Ureter (tissue), 1 donor: ENCODE measurements at places on chromosomes 1 and 21.

DNA sequence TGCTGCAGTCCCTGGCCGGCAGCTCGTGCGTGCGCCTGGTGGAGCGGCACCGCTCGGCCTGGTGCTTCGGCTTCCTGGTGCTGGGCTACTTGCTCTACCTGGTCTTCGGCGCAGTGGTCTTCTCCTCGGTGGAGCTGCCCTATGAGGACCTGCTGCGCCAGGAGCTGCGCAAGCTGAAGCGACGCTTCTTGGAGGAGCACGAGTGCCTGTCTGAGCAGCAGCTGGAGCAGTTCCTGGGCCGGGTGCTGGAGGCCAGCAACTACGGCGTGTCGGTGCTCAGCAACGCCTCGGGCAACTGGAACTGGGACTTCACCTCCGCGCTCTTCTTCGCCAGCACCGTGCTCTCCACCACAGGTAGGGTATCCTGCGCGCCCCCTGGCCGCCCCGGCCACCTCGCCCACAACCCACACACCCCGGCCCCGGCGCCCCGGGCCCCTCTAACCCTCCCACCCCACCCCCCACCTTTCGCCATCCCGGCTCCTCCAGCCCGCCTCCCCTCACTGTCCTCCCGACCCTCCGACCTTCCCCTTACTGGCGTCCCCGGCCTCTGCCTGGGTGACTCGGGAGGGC, 352 bp downstream of the KCNK1 start:
- DNase-seq, result peak; percentile 52

DNA sequence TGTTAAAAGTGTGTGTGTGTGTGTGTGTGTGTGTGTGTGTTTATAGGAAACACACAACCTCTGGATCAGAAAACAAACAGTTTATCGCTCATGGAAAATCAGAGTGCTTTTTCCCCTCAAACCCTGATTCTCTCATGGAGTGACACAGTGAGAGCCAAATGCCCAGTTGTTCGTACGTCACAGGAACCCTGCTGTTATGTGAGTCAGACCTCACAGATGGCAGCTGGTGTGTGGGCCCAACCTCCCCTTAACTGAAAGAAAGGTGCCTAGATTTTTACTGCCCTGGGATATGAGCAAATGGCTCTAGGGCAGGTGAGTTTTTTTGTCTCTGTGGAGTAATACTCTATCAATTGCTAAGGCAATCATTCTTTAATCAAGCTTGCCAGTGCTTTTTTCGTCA, 1788.1 kb downstream of the BRINP3 start:
- DNase-seq, result no peak

GRCh38 chr1:209647156-209647555, 5.1 kb downstream of the LAMB3 start:
- no peak for DNase-seq

DNA sequence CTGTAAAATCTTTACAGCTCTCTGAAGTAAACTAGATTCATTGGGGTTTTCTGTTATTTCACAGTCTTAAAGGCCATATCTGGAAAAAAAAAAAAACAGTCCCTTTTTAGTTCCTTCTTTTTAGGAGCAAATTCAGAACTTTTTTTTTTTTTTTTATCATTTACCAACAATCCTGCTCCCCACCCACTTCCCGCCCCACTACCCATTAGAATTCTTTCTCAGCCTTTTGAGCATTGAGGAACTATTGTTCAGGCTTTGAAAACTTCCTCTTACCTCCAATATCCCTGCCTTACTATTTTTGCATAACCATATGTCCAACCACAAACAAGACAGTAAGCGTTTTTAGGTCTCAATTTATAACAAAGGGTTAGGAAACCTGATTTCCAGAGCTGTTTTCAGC, 330.1 kb downstream of the PLPP3 start:
- no peak for DNase-seq

GRCh38 chr1:170470121-170470520, 61.8 kb upstream of the GORAB start:
- no peak for DNase-seq

- DNase-seq, result no peak
These were observed 72.8 kb downstream of the WDR64 start for GRCh38 chr1:241724741-241725356.

DNA sequence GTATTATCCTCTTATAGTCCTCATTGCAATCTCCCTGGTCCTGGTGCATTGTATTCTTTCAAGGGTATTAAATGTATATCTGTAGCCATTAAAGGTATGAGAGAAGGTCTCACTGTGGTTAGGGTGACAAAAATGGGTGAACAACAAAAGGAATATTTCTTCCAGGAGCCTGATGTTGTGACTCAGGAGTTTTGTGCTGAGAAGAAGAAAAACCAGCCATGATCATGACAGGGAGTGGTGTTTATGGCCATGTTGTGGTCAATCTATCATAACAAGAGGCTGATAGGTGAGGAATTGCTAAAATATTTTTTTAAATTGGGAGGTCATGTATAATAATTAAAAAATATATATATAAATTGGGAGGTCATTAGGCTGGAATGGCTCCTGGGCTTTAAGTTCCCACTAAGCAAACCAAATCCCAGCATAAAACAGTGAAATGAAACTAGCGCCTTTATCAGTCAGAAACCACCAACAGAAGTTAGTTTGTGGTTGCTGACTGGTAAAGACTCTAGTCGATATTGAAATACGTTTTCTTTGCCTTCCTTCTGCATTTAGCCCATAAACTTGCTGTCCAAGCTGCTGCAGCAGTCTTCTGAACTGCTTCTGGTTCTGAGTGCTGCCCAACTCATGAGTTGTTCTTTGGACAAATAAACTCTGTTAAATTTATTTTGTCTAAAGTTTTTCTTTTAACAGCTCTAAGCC, 60.3 kb downstream of the TBX19 start:
- DNase-seq, result no peak

GRCh38 chr1:224182866-224183590, at the start of gene DEGS1:
Gene DEGS1 (plus strand): TSS chr1:224183240. CDS start chr1:224183337, 97 bp downstream.
- peak; percentile 72 for DNase-seq

GRCh38 chr1:228825840-228826484, 90.7 kb downstream of the RHOU start:
- DNase-seq, result no peak

- DNase-seq, result peak; percentile 72
These were observed 9.8 kb upstream of the TSPAN2 start for GRCh38 chr1:115098979-115099692.

GRCh38 chr1:116334015-116334547, 39.0 kb upstream of the ATP1A1 start:
- no peak for DNase-seq

DNA sequence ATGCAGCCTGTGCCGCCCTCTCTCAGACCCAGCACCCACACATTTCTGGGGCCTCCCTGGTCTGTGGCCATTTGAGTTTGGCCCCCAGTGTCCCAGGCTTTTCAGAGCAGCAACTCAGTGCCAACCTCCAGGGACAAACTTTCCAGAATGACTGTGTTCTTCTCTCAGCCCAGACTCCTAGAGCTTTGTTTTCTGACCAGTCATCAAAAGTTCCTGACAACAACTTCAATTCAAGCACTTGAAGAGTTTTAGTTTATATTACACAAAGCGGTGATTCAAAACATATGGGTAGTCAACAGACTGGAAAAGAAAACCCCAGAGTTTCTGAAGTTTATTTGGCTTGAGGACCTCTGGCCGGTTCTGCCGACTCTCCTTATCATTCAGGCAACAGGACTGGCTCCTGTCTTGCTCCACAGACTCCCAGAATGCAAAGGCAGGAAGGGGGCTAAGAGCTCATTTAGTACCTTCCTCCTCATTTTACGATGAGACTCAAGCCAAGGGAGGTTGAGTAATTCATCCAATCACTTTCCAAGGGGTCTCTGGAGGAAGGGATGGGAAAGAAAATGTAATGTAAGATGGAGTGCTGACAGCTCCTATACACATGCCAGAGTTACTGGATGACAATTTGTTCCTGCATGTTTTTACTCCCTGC, 27.0 kb upstream of the TIAM1 start:
- no peak for DNase-seq

GRCh38 chr1:45894331-45894730, 90.9 kb downstream of the MAST2 start:
- DNase-seq, result no peak

GRCh38 chr1:179744401-179745130, 1.5 kb downstream of the FAM163A start:
- DNase-seq, result no peak

DNA sequence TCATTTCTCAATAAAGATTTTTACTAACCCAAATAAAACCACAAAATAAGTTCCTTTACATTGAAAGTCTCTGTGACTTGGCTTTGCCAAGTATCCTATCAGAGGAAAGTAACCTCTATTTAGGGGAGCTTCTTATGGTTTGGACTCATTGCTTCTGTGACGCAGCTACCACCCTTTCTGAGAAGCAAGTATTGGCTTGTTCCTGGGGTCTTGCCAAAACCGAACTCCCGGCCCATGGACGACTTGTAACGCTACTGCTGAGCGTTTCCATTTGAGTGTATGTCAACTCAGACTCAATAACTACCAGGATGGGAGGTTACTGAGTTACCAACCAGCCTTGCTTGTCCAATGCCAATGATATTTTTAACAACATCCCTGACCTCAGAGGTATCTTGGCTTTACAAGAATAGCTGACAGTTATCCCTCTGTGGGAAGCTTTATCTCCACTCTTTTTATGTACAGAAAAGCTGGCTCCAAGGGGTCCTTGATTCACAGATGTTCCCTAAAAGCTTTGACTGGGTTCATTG, 911.9 kb downstream of the TTLL7 start:
- DNase-seq, result no peak

GRCh38 chr1:59697150-59697800, 117.5 kb upstream of the HOOK1 start:
- DNase-seq, result no peak

GRCh38 chr1:34590211-34590623, 164.6 kb upstream of the GJB5 start:
- no peak for DNase-seq

DNA sequence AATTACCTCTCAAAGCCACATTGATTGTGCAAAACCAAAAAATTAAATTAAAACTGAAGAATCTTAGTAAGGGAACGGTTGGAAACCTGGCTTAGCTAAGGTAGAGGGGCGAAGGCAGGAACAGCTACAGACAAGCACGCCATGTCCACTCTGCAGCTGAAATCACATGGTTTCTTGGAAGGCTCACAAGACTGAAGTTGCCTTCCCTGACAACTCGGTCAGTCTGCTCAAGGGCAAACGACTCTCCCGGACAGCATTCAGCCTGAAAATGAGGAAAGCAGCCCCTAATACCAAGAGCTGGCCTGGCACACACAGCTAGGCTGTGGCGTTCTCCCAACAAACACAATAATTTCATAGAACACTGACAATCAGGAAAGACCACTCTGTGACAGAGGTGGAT, 22.7 kb upstream of the BECN2 start:
- DNase-seq, result no peak

GRCh38 chr1:100988121-100988520, 37.5 kb downstream of the DPH5 start:
- DNase-seq, result no peak

DNA sequence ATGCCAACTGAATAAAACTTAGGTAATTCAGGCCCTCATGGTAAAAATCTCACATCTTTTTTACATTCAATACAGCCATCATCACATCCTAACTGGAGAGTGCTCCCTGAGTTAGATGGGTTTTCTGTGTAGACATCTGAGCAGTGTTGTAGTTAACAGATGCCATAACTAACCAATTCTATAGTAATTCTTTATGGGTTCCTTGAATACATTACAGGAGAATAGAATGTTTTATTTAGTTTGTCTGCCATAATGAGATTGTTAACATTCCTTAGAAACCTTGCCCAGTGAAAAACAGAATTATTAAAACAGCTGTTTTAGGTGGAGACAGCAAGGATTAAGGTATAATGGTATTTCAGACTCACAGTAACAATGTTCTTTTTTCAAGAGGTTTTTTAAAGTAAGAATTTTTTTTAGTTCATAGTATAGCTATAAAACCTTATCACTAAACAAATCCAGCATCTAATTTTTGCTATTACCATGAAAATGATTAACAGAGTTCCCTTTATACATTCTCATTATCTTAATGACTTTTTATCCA, 95.3 kb downstream of the ATP5PO start:
- no peak for DNase-seq

DNA sequence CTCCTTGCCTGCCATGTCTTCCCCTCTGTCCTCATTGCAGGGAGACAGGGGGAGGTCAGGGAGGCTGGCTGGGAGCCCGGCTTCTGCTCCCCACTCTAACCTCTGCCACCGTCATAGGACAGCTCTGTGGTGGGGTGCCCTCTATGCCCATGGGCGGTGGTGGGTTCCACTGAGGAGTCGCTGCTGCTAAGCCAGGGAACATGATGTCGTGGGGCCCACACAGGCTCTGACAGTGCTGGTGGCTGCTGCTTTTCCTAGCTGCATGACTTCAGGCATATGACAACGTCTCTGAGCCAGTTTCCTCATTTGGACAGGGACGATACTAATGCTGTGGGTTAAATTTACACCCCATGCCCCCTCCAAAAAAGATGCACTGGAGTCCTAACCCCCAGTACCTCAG, 14.7 kb downstream of the KCNA10 start:
- DNase-seq, result no peak

DNA sequence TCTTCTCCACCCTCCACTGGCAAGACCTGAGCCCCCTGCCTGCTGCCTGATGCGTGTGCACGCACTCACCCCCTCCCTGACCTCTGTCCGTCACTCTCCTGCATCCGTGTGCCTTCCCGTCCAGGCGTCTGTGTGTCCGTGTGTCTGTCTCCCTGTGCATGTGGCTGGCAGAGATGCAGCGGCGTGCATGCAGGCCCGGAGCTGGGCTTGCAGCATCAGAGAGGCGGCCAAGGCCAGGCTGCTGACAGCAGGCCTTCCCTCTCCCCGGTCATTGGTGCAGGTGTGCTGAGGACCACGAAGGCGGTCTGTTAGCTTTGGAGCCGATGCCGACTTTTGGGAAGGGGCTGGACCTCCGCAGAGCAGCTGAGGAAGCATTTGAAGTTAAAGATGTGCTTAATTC, 22.8 kb upstream of the ARHGEF16 start:
- DNase-seq, result no peak

- no peak for DNase-seq
These were observed 60.9 kb downstream of the KIF21B start for GRCh38 chr1:200962631-200963030.

- DNase-seq, result no peak
These were observed 485.9 kb downstream of the LMO4 start for GRCh38 chr1:87814573-87814972.

- no peak for DNase-seq
These were observed 19.6 kb downstream of the KANK4 start for GRCh38 chr1:62299426-62300200.

GRCh38 chr1:199223936-199224335, 585.1 kb downstream of the PTPRC start:
- DNase-seq, result no peak

- no peak for DNase-seq
These were observed 2.3 kb downstream of the DHX9 start for GRCh38 chr1:182841368-182841988.

DNA sequence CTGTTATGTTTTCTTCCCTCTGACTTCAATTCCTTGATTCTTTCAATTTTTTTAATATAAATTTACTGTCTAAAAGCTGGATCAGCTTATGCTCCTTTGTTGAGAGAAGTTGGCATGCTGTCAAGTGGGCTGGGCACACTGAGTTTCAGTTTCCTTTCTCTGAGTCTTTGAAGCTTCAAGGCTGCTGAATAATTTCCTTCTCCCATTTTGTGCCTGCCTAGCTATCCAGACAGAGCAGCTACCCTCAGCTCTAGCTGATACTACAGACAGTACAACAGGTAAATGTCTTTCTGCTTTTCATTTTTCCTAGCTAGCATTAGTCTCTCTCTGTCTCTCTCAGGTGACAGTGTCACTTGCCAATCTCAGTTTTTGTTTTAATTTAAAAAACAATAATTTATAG, at the start of gene IFI44:
TSS of gene IFI44 (plus strand) at position 204 of the 400 bp plus-strand sequence. CDS start 365 bp downstream, outside the sequence.
- peak; percentile 85 for DNase-seq

GRCh38 chr1:7589080-7589735, 181.9 kb upstream of the VAMP3 start:
- no peak for DNase-seq

- DNase-seq, result no peak
These were observed 74.3 kb downstream of the SIPA1L2 start for GRCh38 chr1:232555494-232556210.
